ENCODE measurements at places on chromosomes 1 and 21. TPM values are rescaled to one million over a fixed set of nuclear protein-coding genes. Genes with fewer than 3 reads are reported as not detected.

S100A6 gene
- 2,520 TPM for polyA plus RNA-seq

ZBTB48 gene
- 64.4 TPM for polyA plus RNA-seq

RNU1-1 gene
- not detected for polyA plus RNA-seq

LRRIQ3 gene
- 0.20 TPM for polyA plus RNA-seq

EXO1 gene
- polyA plus RNA-seq, result 1.0 TPM

CD5L gene
- polyA plus RNA-seq, result not detected

EPS8L3 gene
- 9.5 TPM for polyA plus RNA-seq

FAM76A gene
- 4.0 TPM for polyA plus RNA-seq

PPFIA4 gene
- polyA plus RNA-seq, result 0.95 TPM

SPRR3 gene
- polyA plus RNA-seq, result 12.8 TPM

PYHIN1 gene
- 0.25 TPM for polyA plus RNA-seq

FAM72A gene
- polyA plus RNA-seq, result 2.6 TPM

DYNLT4 gene
- 0.38 TPM for polyA plus RNA-seq

PSMA5 gene
- 50.6 TPM for polyA plus RNA-seq

TRIM67 gene
- not detected for polyA plus RNA-seq

MOB3C gene
- 10.4 TPM for polyA plus RNA-seq

AMY1A gene
- polyA plus RNA-seq, result not detected

LCE3D gene
- not detected for polyA plus RNA-seq

KIAA0040 gene
- polyA plus RNA-seq, result 6.8 TPM

TESK2 gene
- polyA plus RNA-seq, result 3.8 TPM

LPAR3 gene
- polyA plus RNA-seq, result 2.7 TPM

NR1I3 gene
- polyA plus RNA-seq, result not detected

KCNK1 gene
- 7.6 TPM for polyA plus RNA-seq

TNFRSF8 gene
- polyA plus RNA-seq, result 1.5 TPM

HEYL gene
- polyA plus RNA-seq, result 3.4 TPM

EFNA3 gene
- polyA plus RNA-seq, result 0.76 TPM

LCE1D gene
- not detected for polyA plus RNA-seq

RHD gene
- polyA plus RNA-seq, result not detected

PKP1 gene
- not detected for polyA plus RNA-seq

DAB1 gene
- polyA plus RNA-seq, result 0.19 TPM

FMO5 gene
- polyA plus RNA-seq, result 29.8 TPM

KIF26B gene
- 0.33 TPM for polyA plus RNA-seq

CCDC27 gene
- polyA plus RNA-seq, result not detected

HTR6 gene
- not detected for polyA plus RNA-seq

ERICH3 gene
- polyA plus RNA-seq, result not detected

SERTAD4 gene
- polyA plus RNA-seq, result 2.2 TPM

SLC9C2 gene
- not detected for polyA plus RNA-seq

KCNN3 gene
- 0.19 TPM for polyA plus RNA-seq

CHODL gene
- not detected for polyA plus RNA-seq

OR2M3 gene
- not detected for polyA plus RNA-seq

NBPF20 gene
- 0.45 TPM for polyA plus RNA-seq

LDLRAD1 gene
- polyA plus RNA-seq, result not detected

TRIM46 gene
- polyA plus RNA-seq, result 0.58 TPM

SMPDL3B gene
- 2.9 TPM for polyA plus RNA-seq

DHRS3 gene
- 102 TPM for polyA plus RNA-seq

COL8A2 gene
- polyA plus RNA-seq, result 0.92 TPM

NMNAT2 gene
- polyA plus RNA-seq, result not detected

HES2 gene
- 18.4 TPM for polyA plus RNA-seq

OR2L3 gene
- polyA plus RNA-seq, result not detected

DIO1 gene
- polyA plus RNA-seq, result not detected

C1orf185 gene
- polyA plus RNA-seq, result not detected

TSPEAR gene
- polyA plus RNA-seq, result not detected

GCSAML gene
- polyA plus RNA-seq, result 0.08 TPM

GPA33 gene
- 0.46 TPM for polyA plus RNA-seq
